ENCODE measurements at places on chromosomes 3 and 15. TPM values are rescaled to one million over a fixed set of nuclear protein-coding genes. Genes with fewer than 3 reads are reported as not detected.

The USP50 gene
- 0.19 TPM for total RNA-seq

The SNURF gene
- 13.7 TPM for total RNA-seq

The PATL2 gene
- not detected for total RNA-seq

The SLC30A4 gene
- 1.8 TPM for total RNA-seq

The FAM43A gene
- 20.1 TPM for total RNA-seq

The KLF15 gene
- total RNA-seq: 0.56 TPM

The RHOA gene
- 449 TPM for total RNA-seq

The KLHL6 gene
- total RNA-seq: not detected

The CYP8B1 gene
- total RNA-seq: not detected

The MUSTN1 gene
- 0.28 TPM for total RNA-seq

The HDGFL3 gene
- 43.4 TPM for total RNA-seq

The ISLR gene
- total RNA-seq: 0.39 TPM

The ALAS1 gene
- total RNA-seq: 46.7 TPM

The PIF1 gene
- total RNA-seq: 16.4 TPM

The SCN11A gene
- 0.02 TPM for total RNA-seq

The NDN gene
- not detected for total RNA-seq

The TM6SF1 gene
- total RNA-seq: not detected
